ENCODE measurements at places on chromosomes 7 and 10.
A peak's percentile ranks its signal among the peaks of the same experiment; 100 is the strongest.

DNA sequence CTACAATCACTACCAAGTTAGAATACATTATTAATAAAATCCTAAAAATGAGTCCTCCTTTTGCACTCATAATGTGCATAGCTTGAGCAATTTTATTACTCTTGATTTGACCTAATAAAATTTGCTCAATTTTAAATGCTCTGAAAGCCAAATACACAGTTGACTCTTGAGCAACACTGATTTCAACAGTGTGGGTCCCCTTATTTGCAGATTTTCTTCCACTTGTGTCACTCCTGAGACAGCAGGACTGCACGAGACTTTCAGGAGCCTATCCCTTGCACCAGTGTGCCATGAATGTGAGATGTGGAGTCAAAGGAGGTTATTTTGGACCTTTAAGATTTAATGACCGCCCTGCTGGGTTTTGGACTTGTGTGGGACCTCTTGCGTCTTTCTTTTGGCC, 23.2 kb downstream of the RNF216 start:
- no peak for DNase-seq

DNA sequence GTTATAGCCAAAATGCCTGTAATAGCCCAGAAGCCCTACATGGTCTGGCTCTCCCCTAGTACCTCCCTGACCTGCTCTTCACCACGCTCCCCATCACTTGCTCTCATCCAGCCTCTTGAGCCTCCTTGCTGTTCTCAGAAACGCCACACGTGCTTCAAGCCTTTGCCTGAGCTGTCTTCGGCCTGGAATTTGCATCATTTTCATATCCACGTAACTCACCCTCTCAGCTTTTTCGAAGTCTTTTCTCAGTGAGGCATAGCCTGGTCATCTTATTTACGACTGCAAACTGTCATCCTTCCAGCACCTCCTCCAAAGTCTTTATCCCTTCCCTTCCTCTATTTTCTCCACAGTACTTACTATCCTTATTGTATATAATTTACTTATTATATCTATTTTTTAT, 151.0 kb upstream of the AHR start:
- DNase-seq = no peak

- DNase-seq = no peak
These were observed 17.8 kb downstream of the ARHGAP22 start for GRCh38 chr10:48587101-48587500.

GRCh38 chr10:60606343-60607080, 171.8 kb upstream of the CDK1 start:
- no peak for DNase-seq

- no peak for DNase-seq
These were observed 52.8 kb upstream of the ZPBP start for GRCh38 chr7:50145801-50146338.

DNA sequence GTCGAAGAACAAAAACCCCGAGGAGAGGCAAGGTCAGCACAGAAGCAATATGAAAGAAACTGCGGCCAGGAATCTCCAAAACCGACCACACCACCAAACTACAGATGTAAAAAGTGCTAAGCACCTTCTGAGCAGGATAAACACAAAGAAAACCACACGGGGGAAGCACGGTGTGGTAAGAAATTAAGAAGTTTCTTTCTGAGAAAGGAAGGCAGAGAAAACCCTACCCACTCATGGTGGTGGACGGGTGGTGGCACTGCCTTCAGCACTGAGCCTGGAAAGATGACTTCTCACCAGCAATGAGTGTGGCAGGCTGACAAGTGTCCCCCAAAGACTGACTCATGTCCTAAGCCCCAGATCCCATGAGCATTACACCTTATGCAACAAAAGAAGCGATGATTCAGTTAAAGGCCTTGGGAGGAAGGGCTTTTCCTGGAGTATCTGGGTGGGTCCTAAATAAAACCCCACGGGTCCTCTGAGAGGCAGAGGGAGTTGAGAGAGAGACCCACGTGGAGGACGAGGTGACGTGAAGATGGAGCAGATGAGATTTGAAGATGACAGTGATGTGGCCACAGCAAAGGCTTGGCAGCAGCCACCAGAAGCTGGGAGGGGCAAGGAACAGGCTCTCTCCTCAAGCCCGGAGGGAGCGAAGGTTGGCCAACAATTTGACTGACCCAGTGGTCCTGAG, 124.9 kb downstream of the DLG5 start:
- peak; percentile 1 for DNase-seq

DNA sequence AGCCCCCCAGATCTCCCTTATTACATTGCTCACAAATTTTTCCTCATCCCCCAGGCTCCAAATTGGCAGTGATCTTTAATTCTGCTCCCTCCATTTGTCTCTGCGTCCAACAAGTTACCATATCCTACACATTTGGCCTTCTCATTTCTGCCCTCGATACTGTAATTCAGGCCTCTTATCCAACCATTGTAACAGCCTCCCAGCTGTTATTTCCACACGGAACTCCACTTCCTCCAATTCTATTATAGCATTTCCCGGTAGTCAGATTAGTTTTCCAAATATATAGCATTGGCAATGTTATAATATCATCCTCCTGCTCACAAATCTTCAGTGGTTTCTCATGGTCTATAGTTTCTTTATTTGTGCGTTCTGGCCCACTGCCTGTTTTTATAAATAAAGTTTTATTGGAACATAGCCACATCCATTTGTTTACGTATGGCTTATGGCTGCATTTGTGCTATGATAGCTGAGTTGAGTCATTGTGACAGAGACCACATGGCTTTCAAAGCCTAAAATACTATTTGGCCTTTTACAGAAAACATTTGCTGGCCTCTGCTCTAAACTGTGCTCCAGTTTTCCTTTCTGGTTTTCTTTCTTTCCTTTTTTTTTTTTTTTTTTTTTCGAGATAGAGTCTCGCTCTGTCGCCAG, 126.5 kb upstream of the ZNF438 start:
- DNase-seq = no peak
